Inflammatory macrophage treated with lipopolysaccharide for 1 hour (primary cell): ENCODE measurements at places on chromosomes 2 and 18.

- DNase-seq: peak; percentile 60
Measured at GRCh38 chr2:181393472-181393871, 63.7 kb upstream of the ITGA4 start.

DNA sequence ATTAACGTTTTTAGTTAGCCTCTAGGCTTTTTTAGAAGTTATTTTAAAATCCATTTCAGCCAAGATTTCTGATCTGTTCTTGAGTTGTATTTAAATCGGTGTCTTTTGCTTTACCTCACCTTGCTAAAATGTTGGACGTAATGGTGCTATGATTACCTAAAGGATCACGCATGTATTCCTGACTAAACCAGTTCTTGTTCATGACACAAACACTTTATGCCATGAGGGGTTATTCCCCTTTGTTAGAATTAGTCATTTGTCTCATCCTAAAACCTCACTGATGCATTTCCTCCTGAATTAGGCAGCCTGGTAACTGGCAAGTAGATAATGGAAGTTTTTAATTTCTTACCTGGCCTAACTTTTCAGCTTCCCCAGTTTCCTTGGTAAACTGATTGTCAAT, 185.4 kb upstream of the TANK start:
- DNase-seq: no peak

DNA sequence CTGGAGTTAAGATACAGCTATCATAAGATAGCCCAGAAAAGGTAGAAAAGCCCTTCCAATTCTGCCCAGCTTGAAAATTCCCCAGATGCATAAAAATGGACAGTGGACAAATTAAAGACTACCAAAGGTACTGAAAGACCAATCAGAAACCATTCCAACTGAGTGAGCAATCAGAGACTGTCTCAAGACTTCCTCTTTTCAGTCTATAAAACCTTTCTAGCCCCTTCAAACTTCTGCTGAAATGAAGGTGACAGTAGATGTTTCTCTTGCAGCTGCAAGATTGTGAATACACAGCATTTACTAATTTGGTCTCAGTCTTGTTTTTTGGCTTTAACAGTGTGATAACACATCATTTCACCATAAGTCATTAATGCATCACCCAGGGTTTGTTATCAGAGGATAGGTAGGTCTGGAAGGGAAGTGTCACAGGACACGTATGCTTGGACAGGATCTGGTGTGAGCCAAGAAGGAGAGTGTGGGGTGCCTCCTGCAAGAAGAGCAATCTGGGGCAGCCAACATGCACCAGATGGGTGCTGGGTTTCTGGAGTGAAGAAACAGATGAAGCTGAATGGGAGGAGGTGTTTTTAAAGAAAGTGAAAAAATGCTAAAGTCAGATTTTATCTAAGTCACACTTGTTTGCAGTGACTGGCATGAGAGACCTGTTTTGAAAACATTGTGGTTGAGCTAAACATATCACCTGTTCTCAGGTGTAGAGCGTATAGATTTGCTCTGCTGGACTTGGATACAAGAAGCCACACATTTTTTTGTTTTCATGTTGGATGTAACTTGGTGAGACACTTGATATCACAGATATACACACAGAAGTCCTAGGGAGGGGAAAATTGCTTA, 75.3 kb upstream of the DDX18 start:
- DNase-seq: no peak

- no peak for DNase-seq
Measured at GRCh38 chr2:190584980-190585661, 50.6 kb upstream of the NEMP2 start.

GRCh38 chr18:60560071-60560470, 187.5 kb upstream of the MC4R start:
- no peak for DNase-seq

- no peak for DNase-seq
Measured at GRCh38 chr2:105576050-105576439, 168.7 kb upstream of the NCK2 start.

DNA sequence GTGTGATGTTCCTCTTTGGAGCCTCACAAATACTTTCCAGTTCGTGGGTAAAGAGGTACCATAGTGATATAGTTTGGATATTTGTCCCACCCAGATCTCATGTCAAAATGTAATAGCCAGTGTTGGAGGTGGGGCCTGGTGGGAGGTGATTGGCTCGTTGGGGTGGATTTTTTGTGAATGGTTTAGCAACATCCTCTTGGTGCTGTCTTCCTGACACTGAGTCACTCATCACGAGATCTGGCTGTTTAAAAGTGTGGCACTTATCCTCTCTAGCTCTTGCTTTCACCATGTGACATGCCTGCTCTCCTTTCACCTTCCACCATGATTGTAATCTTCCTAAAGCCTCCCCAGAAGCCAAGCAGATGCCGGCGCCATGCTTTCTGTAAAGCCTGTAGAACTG, 3.0 kb upstream of the CCDC93 start:
- DNase-seq: peak; percentile 89

GRCh38 chr2:8462899-8463648, 218.8 kb upstream of the ID2 start:
- DNase-seq: no peak

GRCh38 chr18:79512461-79513380, 117.0 kb downstream of the NFATC1 start:
- no peak for DNase-seq

GRCh38 chr2:152583512-152584229, 133.6 kb downstream of the PRPF40A start:
- no peak for DNase-seq
